ENCODE measurements at places on chromosomes 4 and X.

DNA sequence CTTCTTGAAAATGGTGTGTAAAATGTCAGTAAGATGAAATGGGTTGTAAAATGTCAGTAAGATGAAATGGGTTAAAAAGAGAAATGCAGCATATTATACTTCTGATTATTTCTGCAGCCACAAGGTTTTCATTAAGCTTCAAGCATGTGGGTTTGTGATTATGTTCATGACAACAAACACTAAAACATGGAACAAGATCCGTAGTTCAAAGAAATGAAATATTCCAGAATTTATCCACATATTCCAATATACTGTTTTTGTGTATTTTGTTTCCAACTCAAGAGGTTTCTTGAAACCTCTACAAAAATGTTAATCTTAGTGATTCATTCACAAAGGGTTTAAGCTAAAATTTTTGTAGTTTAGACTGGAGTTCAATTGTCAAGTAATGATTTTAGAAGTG, 84.0 kb downstream of the ADAMTS3 start:
- DNase-seq = no peak

- DNase-seq = no peak
Observed at GRCh38 chr4:7078025-7078424, 10.2 kb upstream of the GRPEL1 start.

DNA sequence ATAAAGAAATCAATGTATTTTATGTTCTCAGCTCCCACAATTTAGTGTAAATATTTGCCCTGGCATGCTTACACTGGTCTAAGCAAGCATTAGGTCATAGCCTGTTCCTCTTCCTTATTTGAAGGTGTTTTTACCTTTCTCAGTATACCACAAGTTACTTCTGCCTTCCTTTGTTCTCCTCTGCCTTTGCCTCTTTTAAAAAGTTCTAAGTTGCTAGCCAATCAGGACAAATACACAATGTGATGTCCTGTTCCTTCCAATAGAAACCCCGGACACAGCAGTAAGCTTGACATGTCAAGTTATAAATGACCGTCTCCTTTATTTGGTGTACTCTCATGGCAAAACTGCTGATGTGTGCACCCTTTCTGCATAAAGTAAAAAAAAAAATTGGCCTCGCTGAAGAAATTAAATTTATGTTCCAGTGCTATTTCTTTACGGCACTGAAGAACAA, 49.4 kb downstream of the UGT2B10 start:
- no peak for DNase-seq

DNA sequence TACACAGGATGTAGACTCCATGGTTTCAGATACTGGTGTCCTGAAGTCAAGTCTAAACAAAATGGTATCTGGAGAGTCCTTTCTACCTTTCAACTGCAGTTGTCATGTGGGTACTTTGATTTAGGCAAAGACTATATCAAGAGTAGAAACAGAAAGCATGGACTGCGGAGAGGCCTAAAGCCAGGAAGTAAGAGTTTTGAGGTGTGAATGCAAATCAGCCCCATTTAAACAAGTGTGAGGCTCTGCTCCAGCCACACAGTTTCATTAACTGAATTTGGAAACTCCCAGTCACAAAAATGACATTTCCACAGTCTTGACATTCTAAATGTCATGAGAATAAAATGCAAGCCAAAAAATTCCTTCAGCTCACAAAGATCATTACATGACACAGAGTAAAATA, 87.2 kb upstream of the MCF2 start:
- peak; percentile 85 for DNase-seq

DNA sequence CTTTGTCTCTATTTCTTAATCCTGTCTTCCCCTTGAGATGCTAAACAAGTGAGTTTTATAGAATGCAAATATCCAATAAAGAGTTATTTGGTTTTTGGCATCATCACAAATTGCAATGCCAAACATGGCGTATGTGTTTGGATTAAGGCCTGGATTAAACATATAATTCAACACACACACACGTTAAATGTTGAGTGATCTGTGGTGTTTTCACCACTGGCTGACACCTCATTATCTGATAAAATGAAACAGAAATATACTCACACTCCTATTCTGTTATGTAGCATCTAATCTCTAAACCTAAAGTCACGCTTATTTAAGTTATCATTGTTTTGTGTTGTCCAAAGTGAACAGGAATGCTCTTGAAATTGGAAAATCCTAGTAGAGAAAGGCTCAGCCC, 506.2 kb downstream of the FSTL5 start:
- DNase-seq = no peak

- peak; percentile 55 for DNase-seq
Observed at GRCh38 chrX:39891781-39892180, 206.0 kb downstream of the BCOR start.

DNA sequence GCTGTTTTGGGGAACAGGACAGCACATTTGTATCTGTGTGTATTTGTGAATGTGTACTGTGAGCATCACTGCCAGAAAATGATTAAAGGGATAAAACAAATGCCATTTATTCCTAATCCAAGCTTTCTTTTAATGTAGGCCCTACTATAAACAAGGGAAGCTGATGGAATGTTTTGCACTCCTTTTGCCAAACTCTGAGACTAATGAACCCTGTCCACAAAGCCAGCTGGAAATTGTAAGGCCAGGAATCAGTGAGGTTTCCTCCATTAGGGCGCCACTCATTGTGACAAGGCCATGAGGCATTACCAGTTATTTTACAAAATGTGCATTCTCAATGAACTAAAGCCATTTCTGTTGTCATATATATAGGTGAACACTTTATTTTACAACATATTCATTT, 163.0 kb upstream of the NAP1L5 start:
- no peak for DNase-seq

- no peak for DNase-seq
Observed at GRCh38 chrX:56228914-56229313, 3.2 kb upstream of the KLF8 start.

DNA sequence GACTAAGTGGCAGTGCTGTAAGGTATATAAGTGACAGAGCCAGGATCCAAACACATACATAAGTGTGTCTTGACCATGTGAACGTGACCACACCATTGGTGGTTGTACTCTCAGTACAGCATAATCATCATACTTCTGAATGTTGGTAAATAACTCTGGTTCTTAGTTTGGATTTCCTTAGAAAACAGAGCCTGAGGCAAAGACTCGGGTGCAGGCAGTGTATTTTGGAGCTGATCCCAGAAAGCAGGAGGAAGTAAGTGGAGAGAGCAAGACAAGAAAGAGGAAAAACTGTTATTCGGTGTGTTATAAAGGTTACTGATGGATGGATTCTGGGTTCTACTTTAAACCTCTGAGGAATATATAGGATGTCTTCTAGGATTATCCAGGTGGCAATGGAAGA, 127.9 kb downstream of the SLC39A8 start:
- DNase-seq = no peak

- no peak for DNase-seq
Observed at GRCh38 chr4:130077275-130077674, 981.3 kb downstream of the C4orf33 start.

DNA sequence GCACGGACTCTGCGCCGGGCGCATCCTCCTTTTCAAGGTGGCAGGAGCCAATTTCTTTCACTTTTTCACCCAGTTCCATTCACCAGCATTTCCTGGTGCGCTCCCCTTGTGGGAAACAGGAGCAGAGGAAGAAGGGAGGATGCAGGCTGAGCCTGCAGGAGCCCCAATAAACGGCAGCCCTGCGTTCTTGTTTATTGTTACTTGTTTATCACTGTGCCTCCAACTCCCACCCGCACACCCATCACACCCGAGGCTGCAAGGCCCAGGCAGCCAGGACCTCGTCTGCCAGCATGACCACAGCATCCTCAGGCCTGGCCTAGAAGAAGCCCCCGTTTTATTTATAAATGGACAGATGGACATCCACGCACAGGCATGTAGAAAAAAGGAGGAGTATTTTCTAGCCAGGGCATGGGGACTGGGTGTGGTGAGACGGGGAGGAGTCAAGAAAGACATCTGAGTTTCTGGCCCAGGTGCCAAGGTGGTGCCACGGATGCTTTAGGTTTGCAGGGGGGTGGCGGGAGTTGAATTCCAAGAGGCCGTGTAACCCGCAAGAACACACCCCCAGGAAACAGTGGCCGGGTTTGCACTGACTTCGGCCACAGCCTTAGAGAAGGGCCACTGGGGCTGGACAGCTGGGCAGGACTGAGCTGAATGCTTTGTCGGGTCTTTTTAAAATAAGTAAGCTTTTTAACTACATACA, 51.7 kb downstream of the JAKMIP1 start:
- peak; percentile 87 for DNase-seq

GRCh38 chrX:111167334-111167733, 71.3 kb downstream of the PAK3 start:
- no peak for DNase-seq

- no peak for DNase-seq
Observed at GRCh38 chr4:8504279-8505007, 63.9 kb downstream of the TRMT44 start.

- no peak for DNase-seq
Observed at GRCh38 chr4:74317616-74318246, 9.5 kb downstream of the EPGN start.

- no peak for DNase-seq
Observed at GRCh38 chr4:36133658-36134057, 110.7 kb downstream of the ARAP2 start.

GRCh38 chrX:139931646-139932072, 1.2 kb downstream of the ATP11C start:
- no peak for DNase-seq

- DNase-seq = no peak
Observed at GRCh38 chrX:37817579-37817978, 29.8 kb downstream of the DYNLT3 start.

DNA sequence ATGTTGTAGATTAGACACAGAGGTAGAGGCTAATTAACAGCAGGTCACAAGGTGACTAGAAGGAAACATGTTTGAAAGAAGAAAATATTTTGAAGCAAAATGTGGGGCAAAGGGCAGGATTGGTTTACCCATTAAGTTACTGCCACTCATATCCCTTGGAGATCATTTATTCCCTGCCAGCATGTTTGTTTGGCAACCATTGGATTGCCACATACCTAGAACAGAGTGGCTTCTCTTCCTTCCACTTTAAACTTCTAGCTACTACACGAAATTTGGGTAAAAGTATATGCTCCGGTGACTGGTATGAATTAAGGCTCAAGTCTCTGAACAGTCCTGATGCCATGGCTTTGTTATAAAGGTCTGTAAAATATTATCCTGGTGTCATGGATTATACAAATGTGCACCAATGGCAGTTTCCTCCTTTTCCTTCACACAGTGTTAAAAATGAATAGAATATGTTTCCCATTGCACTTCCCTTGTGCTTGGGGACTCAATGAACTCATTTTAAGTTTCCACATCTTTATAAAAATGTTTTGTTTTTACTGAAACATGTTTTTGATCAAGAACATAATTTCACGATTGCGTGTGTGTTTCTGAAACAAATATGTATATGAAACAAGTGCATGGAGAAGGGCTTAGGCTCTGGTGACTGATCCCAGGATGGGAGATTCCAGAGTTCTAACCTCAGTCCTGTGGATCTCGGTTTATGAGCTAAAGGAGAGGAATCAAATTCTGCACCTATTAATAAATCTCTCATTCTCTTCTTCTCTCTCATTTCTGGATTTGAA, 12.3 kb downstream of the BMP3 start:
- no peak for DNase-seq

GRCh38 chr4:81180916-81181315, 34.1 kb downstream of the PRKG2 start:
- no peak for DNase-seq

GRCh38 chr4:7937006-7937405, 2.7 kb downstream of the AFAP1 start:
- DNase-seq = no peak

Measured in MM.1S (cell line).